Endothelial cell (in vitro differentiated cells): ENCODE measurements at places on chromosomes 12 and 14. TPM values are rescaled to one million over a fixed set of nuclear protein-coding genes. Genes with fewer than 3 reads are reported as not detected.
A peak's percentile ranks its signal among the peaks of the same experiment; 100 is the strongest.

- peaks cover 1% of the 10 kb centered on the region for H3K27me3 ChIP-seq
- no peak overlapping the region for H3K27ac ChIP-seq
- no peak overlapping the region for H3K4me3 ChIP-seq
- H3K36me3 ChIP-seq = peaks cover 20% of the 10 kb centered on the region
Observed at GRCh38 chr14:69863083-69863482, 16.1 kb upstream of the SMOC1 start.

- H3K36me3 ChIP-seq = peaks cover 37% of the 10 kb centered on the region
- peaks cover 15% of the 10 kb centered on the region for H3K4me1 ChIP-seq
- H3K27me3 ChIP-seq = peaks cover 5% of the 10 kb centered on the region
- DNase-seq = no peak
- H3K4me3 ChIP-seq = no peak overlapping the region
Observed at GRCh38 chr12:57539134-57539768, 7.7 kb downstream of the DCTN2 start.

GRCh38 chr12:95723693-95724384 lies 66.7 kb downstream of the NTN4 start:
- no peak overlapping the region for H3K27ac ChIP-seq
- H3K4me1 ChIP-seq = peaks cover under 1% of the 10 kb centered on the region
- H3K27me3 ChIP-seq = no peaks in the 10 kb centered on the region
- no peak overlapping the region for H3K4me3 ChIP-seq

DNA sequence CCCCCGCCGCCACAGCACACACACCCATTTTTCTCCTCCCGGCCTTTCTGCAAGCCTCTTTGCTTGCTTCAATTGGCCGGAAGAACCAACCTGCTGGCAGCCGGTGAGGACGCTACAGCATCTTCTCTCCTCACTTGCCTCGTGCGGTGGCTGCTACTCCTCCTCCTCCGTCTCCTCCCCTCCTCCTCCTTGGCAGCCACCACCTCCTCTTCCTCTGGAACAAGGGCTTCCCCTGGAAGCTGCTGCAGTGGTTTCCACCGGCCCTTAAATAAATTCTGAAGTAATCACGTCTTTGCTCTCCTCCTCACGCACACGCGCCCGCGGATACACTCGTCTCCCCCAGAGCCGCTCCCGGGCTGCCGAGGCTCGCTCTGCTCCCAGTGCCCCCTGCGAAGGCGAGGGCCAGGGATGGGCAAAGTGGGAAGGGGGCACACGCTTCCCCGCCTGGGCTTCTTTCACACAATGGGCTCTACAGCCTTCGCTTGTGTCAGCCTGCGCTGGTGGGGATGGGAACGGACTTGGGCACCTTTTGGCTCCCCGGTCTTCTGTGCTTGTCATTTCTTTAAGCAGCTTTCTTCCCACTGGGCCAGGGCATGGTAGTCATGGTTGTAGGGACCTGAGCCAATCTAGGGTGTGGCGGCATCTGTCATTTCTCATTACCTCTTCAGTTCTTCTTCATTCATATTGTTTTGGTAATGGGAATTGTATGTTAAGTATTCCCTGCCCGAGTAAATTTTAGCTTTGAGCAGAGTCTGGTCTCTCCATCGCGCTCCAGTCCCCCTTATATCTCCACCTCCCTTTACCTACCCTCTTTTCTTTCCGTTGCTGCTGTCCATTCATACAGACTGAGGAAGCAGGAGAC lies at the start of gene PPFIA2:
PPFIA2 (minus strand) TSS at position 161 of the 862 bp plus-strand sequence.
- H3K36me3 ChIP-seq = no peaks in the 10 kb centered on the region
- H3K4me1 ChIP-seq = peaks cover 7% of the 10 kb centered on the region
- H3K27ac ChIP-seq = no peak within 1 kb of the TSS
- peak within 1 kb of the TSS; percentile 87 for H3K4me3 ChIP-seq
- H3K27me3 ChIP-seq = peaks cover 7% of the 10 kb centered on the region

DNA sequence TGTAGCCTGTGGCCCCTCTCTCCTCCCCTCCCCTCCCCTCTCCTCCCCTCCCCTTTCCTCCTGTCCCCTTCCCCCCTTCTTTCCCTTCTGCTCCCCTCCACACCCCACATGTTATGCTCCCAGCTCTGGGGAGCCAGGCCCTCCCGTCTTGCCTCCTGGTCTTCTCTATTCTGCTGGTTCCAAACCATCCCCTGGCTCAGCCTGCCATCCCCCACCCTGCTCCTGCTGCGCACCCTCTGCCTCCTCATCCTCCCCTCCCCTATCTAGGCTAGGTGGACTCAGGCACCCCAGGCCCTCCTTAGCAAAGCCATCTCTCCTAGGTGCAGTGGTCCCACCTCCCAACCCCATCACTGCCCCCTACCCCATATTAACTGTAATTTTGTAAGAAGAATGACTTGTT lies 99.5 kb downstream of the CALM1 start:
- no peak for DNase-seq
- H3K4me1 ChIP-seq = peaks cover 5% of the 10 kb centered on the region
- no peak overlapping the region for H3K27ac ChIP-seq
- H3K27me3 ChIP-seq = peaks cover 15% of the 10 kb centered on the region

DNA sequence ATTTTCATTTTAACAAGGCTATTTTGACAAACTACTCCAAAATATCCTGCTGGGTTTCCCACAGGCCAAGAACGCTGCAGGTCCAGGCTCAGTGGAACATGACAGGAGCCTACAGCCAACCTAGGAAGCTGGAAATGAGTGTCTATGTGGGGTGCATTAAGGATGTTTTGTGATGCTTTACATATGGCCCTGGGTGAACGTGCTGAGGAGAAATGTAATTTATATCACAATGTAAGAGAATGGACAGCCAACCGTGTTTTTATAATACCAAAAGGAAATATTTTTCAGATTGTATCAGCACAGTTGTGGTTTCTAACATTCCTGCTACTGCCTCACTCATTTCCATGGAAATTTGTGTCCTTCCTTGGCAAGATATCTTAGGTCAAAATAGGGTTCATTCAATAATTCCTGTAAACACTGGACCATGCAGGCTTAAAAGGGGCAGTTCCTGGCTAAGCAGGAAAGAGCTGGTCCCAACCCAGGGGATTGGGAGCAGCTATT lies 51.5 kb downstream of the ST8SIA1 start:
- H3K27me3 ChIP-seq = peaks cover 2% of the 10 kb centered on the region
- no peak for DNase-seq
- no peaks in the 10 kb centered on the region for H3K36me3 ChIP-seq
- H3K27ac ChIP-seq = no peak overlapping the region

- H3K4me1 ChIP-seq = peaks cover 10% of the 10 kb centered on the region
- no peak overlapping the region for H3K27ac ChIP-seq
- H3K27me3 ChIP-seq = peaks cover 4% of the 10 kb centered on the region
- DNase-seq = no peak
Observed at GRCh38 chr12:54649825-54650224, 1.7 kb upstream of the DCD start.

DNA sequence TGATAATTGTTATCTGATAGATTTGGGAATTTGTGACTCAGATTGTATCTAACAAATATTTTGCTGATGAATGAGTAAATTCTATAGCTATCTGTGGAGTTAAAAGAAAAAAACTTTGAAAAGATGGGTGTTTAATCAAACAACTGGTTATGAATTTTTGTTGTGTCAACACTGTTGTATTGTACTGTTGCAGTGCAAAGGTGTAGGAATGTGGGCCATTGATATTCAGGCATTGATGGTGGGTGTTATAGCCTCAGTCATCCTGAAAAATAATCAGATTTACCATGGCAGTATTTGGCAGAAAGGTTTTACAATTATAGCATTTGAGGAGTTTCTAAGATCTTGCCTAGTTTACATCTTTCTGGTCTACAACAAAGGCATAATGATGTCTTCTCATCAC lies 15.4 kb downstream of the DRAM1 start:
- no peaks in the 10 kb centered on the region for H3K4me1 ChIP-seq
- H3K36me3 ChIP-seq = peaks cover 10% of the 10 kb centered on the region
- H3K27ac ChIP-seq = no peak overlapping the region
- no peaks in the 10 kb centered on the region for H3K27me3 ChIP-seq
- DNase-seq = no peak

GRCh38 chr12:56589783-56590182 lies 40.3 kb downstream of the BAZ2A start:
- H3K4me3 ChIP-seq = no peak overlapping the region
- no peak overlapping the region for H3K27ac ChIP-seq
- no peak for DNase-seq

DNA sequence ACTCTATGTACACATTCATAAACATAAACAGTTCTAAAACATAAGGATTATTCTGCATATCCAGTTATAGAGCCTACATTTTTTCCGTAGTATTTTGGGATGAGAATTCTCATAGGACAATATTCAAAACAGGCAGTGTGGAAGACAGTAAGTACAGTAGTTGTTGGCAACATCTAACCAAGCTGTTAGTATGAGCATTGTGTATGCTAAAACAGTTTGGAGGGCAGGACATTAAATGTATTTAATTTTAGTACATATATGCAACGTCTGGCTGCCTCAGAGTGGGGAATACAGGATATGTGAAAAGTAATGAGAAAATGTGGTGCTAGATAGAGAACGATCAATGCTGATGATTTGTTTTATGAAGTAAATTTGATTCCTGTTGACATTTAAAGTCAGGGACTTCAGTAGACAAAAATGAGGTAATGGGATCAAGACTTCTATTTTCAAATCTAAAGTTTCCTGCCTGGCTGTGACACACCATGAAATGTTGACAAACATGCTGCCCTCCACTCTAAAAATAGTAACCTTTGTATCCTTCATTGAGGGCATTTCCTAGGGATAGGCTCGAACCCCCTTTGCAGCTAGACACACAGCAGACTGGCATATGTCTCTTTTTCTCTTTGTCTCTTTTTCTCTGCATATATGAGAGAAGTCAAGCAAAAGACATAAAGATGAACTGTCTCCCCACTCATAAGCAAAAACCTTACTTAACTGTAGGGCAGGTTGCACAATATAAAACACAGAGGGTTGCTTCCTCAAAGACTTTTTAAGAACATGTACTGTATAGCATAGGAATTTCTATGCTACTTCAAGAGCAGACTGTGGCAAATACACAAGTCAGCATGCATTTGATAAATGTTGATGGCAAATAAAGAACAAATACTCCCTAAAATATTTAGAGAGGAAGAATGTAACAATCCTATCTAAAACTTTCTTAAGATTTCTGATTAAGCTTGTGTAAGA lies 75.5 kb upstream of the GTF2A1 start:
- no peak for DNase-seq
- no peak overlapping the region for H3K4me3 ChIP-seq
- peaks cover 2% of the 10 kb centered on the region for H3K27me3 ChIP-seq
- no peak overlapping the region for H3K27ac ChIP-seq
- H3K36me3 ChIP-seq = peaks cover 17% of the 10 kb centered on the region
- peaks cover 26% of the 10 kb centered on the region for H3K4me1 ChIP-seq

- no peaks in the 10 kb centered on the region for H3K4me1 ChIP-seq
- DNase-seq = no peak
- H3K27ac ChIP-seq = no peak overlapping the region
Observed at GRCh38 chr12:14824012-14824634, 10.1 kb upstream of the SMCO3 start.

DNA sequence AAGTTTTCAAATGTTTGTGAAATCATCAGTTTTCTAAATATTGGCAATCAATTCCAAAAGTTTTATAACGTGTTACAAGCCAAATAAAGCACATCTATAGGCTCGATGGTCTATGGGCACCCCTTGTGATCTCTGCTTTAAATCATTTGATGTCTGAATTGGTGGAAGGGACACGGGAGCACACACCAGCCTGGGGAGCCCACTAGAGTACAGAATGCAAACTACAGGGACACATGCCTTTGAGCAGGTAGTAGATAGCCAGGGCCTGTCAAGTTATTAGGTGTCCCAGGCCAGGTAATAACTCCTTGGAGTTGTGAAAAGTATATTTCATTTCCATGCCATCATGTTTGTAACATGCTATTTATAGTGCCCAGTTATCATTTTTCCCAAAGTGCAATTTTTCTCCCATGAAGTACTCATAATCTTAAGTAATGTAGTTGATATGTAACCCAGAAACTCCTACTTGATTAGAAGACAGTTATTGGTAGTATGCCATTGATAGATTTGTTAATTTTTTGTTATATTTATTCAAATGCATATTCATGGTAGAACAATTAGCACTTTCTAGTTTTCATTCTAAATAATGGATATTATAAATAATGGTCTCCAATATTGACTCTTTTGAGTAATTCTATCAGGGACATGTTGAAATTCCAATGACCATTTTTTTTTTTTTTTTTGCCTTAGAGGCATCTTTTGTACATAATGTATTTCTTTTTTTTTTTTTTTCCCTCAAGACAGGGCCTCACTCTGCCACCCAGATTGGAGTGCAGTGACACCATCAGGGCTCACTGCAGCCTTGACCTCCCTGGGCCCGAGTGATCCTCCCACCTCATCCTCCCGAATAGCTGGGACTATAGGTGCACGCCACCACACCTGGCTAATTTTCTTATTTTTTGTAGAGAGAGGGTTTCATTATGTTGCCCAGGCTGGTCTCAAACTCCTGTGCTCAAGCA lies 96.9 kb upstream of the FGD4 start:
- DNase-seq = peak; percentile 28
- peaks cover 14% of the 10 kb centered on the region for H3K36me3 ChIP-seq
- no peak overlapping the region for H3K27ac ChIP-seq
- no peak overlapping the region for H3K4me3 ChIP-seq

DNA sequence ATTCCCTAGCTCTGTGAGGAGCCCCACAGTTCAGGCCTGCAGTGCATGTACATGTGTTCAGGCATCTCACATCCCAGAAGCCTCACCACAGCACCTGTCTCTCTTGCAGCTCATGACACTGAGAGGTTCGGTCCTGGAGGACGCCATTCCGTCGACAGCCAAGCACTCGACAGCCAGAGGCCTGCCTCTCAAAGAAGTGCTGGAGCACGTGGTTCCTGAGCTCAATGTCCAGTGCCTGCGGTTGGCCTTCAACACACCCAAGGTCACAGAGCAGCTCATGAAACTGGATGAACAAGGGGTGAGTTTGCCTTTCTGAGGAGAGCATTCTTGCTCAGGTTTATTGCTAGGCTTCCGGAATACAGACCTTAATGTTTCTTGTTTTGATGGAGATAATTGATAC lies 308.3 kb upstream of the RGS6 start:
- peaks cover 11% of the 10 kb centered on the region for H3K36me3 ChIP-seq
- H3K27ac ChIP-seq = no peak overlapping the region
- peaks cover 4% of the 10 kb centered on the region for H3K27me3 ChIP-seq
- peaks cover 16% of the 10 kb centered on the region for H3K4me1 ChIP-seq
- H3K4me3 ChIP-seq = no peak overlapping the region
- DNase-seq = no peak

- H3K4me3 ChIP-seq = no peak overlapping the region
- no peaks in the 10 kb centered on the region for H3K27me3 ChIP-seq
- no peaks in the 10 kb centered on the region for H3K4me1 ChIP-seq
- H3K36me3 ChIP-seq = no peaks in the 10 kb centered on the region
Observed at GRCh38 chr12:110606253-110606611, 7.7 kb upstream of the TCTN1 start.

DNA sequence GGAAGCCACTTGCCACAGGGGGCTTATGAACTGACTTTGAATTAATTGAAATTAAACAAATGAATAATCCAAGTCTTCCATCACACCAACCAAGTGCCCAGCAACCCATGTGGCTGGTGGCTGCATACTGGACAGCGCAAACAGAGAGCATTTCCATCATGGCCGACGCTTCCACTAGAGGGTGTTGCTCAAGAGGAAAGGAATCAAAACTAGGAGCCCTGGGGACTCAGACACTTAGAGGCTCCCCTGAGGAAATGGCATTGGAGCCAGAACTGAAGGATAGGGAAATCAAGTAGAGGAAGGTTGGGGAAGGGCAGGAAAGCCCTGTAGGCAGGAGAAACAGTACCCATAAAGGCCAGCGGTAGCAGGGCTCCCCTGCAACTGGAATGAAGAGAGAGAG lies 50.6 kb upstream of the NUAK1 start:
- no peaks in the 10 kb centered on the region for H3K4me1 ChIP-seq
- no peak for DNase-seq
- no peak overlapping the region for H3K27ac ChIP-seq
- no peaks in the 10 kb centered on the region for H3K36me3 ChIP-seq

The PLEK2 gene
- 0.62 TPM for total RNA-seq

The LRP1-AS gene
- total RNA-seq = 0.46 TPM

The ACADS gene
- 5.6 TPM for total RNA-seq

The CACNA1C gene
- 11.1 TPM for total RNA-seq

The SLC10A1 gene
- total RNA-seq = not detected

The MOK gene
- total RNA-seq = 5.8 TPM
